ENCODE measurements at places on chromosomes 13 and 19.

DNA sequence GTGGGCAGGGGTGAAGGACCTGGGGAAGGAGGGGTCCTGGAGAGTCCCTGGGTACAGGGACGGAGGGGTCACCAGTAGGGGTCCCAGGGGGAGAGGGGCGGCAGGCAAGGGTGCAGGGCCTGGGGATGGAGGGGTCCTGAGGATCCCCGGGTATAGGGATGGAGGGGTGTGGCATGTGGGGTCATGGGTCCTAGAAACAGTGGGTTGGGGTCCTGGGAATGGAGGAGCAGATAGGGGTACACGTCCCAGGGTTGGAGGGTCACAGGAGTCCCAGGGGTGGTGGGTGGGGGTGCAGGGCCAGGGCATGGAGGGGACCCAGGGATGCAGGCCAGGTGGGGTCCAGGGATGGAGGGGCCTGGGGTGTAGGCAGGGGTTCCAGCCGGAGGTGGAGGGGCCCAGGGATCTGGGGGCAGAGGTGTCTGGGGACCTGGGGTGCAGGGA lies 1.4 kb downstream of the BTBD2 start:
- no peak for DNase-seq

DNA sequence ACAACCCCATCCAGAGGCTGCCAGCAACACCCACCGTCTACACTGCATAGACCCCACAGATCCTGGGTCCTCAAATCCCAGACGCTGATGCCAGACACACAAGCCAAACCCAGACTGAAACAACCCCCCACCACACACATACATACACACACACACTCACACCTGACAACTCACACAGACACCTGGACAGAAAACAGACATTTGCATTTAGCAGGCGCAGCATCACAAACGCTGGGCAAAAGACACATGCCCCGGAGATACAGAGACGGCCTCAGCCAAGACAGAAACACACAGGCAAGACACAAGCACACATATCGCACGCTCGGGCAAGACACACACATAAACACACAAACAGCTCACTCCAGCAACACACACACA lies 1.3 kb downstream of the BBC3 start:
- no peak for DNase-seq

- no peak for DNase-seq
Observed at GRCh38 chr19:57434386-57435061, 601 bp upstream of the ZNF749 start.

GRCh38 chr19:14149509-14149994 lies 13.2 kb upstream of the ASF1B start:
- DNase-seq, result no peak

GRCh38 chr13:79936368-79937136 lies 404.4 kb downstream of the SPRY2 start:
- peak; percentile 94 for DNase-seq

DNA sequence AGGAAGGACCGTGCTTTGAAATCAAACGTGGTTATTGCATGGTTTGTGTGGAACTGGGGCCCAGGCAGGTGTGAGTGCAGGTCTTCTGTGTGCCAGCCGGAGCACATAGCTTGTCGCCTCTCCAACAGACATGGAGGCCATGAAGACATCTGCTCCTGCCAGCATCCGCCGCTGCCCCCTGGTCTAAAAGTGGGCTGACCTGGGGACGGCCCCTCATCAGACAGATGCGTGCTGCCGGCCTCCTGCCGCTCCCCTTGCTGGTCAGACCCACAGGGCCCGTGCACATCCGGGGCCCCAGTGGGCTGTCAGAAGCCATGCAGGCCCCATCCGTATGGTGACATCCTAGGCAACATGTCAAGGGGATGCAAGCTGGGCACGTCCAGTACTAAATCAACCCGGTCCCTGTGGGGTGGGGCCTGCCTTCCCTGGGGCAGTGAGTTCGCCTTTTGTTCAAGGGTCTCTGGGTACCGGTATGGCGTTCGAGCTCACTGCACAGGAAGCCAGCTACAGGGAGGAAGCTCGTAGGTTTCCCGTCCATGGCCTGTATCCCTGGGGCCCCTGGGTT lies 88.0 kb upstream of the MCF2L start:
- DNase-seq, result no peak

DNA sequence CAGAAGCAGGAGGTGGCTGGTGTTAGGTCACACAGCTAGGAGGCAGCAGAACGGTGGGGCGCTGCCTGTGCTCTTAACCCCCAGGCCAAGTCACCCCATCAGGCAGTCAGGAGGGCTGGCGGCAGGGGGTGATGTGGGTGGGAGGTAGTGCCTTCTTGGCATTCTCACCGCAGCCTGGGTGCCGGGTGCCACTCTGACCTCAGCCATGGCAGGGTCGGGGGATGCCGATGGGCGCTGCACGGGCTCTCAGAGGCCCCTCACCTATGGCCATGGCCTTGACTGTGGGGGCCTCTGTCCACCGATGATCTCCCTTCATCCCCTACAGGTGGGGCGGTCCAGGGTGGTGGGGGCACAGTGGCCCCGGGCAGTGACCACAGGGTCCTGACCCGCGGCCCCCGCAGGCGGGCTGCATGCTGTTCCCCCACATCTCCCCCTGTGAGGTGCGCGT lies 5.6 kb downstream of the PTOV1 start:
- no peak for DNase-seq

DNA sequence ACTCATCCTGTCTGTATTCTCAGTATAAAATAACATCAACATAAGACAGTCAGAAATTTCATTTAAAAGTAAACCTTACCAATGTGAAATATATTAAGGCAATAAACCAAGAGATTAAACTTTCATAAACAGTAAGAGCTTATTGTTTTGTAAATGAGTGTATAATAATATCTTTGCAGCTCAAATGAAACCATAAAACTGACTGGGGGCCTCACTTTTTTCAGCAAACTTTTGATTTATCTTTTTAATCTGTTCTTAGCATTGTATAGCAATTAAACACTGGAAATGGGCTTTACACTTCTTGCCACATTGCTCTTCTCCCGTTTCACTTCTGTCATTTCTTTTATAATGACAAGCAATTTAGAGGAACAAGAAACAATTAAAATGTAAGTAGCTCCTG lies 580.3 kb downstream of the GPC6 start:
- DNase-seq, result no peak

GRCh38 chr19:44582581-44583265 lies 30.6 kb upstream of the IGSF23 start:
- DNase-seq, result no peak

DNA sequence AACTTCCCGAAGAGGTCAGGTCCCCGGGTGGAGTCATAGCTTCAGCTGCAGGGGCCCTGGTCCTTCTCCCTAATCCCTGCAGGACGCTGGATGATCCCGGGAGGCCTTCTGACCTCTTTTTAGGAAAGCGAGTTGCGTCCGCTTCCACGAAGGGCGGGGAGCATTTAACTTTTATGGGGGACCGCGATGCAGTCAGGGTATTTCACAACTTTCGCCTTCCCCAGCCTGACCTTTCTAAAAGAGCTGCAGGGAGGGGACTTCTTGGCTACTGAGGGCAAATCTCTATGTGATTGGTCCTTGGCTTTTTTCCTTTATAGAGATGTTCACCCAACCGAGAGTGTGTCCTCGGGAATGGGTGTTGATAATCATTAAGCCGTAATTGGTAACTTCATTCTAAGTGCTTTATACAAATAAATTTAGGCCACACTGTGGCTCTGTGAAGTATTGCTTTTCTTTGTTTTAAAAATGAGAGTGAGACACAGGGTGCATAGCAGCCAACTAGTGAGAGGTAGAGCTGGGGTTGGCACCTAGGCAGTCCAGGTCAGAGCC lies 778 bp downstream of the ZNF230 start:
- no peak for DNase-seq

- DNase-seq, result no peak
Observed at GRCh38 chr13:77113496-77113895, 86.5 kb upstream of the FBXL3 start.

- no peak for DNase-seq
Observed at GRCh38 chr13:79604752-79605151, 123.8 kb downstream of the NDFIP2 start.

DNA sequence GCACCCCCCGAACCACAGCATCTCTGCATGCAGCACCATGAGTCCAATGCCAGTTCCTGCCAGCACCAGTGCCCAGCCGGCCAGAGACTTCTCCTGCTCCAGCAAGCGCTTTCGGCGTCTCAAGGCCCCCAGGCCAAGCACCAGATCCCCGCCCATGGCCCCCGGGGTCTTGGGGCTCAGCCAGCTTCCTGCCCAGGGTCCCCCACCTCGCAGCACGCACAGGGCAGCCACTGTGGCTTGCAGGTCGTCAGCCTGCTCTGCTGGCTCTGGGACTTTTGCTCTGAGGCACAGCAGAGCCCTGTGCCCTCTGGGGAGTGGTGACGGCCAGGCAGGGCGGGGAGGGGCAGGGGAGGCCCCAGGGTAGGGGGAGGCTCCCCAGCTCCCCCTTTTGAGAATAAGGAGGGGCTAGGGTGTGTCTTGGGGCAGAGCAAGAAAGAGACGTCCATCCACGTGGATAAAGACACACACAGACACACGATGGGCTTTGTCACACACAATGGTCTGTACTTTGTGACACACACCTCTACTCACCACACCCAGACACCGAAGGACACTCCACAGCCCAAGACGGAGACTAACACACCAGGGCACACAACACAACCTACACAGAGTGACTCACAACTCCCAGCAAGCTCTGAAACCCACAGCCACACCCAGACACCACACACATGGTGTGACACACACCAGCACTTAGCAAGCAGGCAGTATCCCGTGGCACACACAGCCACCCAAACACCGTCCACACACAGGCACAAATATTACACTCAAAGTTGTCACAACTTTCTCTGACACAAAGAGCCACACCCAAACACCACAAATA lies at the start of gene KCNN4:
TSS of gene KCNN4 (minus strand) at position 268 of the 820 bp plus-strand sequence. CDS start at position 156, 112 bp downstream.
- DNase-seq, result no peak

DNA sequence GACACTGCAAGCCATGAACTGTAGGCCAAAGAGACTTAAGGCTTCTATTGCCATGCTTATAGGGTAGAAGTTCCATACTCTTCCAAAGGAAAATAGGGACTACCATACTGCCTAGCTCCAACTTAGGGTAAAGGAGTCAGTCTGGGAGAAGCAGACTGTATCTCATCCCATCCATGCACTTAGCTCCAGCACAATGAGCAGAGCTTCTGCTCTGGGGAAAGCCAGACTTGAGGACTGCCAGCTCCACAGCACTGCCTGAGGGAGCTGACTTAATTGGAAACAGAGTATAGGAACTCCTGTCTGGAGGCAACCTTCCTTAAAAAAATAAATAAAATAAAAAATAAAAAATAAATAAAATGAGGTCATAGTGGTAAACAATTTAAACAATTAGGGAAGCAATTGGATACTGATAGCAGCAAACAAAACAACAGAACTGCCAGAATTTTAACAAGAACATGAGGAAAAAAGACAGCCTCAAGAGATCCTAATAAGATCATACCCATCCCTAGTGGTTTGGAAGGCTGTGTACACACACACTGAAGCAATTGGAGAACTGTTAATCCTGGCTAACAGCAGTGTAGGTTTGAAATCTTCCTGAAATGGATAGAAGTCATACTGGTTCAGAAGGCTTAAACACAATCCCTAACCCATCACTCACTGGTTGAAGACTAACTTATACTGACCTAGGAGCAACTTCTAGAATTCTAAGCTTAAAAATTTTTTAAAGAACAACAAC lies 550.1 kb downstream of the TBC1D4 start:
- DNase-seq, result no peak

DNA sequence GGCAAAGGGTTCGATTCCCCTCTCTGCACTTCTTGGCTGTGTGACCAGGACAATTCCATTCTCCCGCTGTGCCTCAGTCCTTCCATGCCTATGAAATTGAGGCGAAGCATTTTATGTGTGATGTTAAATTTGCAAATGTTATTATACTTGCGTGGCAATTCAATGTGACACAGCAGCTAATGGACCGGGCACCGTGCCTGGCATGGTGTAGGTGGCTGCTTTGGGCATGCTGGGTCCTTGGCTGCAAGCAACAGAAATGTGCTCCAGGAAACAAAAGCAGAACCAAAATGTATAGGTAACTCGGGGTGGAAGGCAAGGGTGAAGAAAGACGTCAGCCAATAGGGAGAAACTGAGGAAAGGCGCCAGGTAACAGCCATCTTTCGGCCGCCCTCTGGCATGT lies 37.1 kb downstream of the TINCR start:
- no peak for DNase-seq

- DNase-seq, result peak; percentile 63
Observed at GRCh38 chr13:37475966-37476365, 122.6 kb downstream of the POSTN start.

GRCh38 chr13:40611004-40611403 lies 55.4 kb downstream of the FOXO1 start:
- DNase-seq, result no peak

GRCh38 chr13:112587764-112588489 lies at the start of gene TUBGCP3:
Gene TUBGCP3, minus strand, starts transcription at chr13:112588153. Its CDS starts 173 bp downstream, at chr13:112587980.
- DNase-seq, result peak; percentile 75

- DNase-seq, result no peak
Observed at GRCh38 chr13:112034231-112034630, 32.7 kb upstream of the SOX1 start.

DNA sequence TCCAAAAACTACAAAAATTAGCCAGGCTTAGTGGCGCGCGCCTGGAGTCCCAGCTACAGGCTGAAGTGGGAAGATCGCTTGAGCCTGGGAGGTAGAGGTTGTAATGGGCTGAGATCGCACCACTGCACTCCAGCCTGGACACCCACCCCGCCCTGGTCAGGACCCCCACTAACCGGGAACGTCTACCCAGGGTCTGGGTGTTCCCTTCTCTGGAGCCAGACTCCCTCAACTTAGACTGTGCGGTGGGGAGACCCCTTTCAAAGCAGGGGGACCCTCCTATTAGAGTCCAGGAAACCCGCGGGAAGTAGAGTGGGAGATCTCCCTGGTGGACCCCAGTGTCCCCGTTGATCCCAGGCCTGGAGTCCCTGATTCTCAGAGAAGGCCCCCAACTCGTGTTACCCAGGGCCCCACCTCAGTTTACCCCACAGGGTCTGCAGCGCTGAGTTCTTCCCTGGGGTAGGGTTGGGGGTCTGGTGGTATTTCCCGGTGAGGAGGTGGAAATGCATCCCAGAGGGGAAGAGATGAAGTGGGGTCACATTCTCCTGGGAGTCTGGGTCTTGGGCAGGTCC lies 6.1 kb upstream of the ARRDC2 start:
- no peak for DNase-seq

GRCh38 chr19:45881909-45882528 lies 3.9 kb downstream of the IRF2BP1 start:
- DNase-seq, result no peak
